ENCODE measurements at places on chromosomes 1 and 21.

- peak; percentile 73 for DNase-seq
Observed at GRCh38 chr1:234315091-234315541, 58.1 kb upstream of the COA6 start.

- no peak for DNase-seq
Observed at GRCh38 chr1:29485096-29485925, 249.0 kb downstream of the PTPRU start.

DNA sequence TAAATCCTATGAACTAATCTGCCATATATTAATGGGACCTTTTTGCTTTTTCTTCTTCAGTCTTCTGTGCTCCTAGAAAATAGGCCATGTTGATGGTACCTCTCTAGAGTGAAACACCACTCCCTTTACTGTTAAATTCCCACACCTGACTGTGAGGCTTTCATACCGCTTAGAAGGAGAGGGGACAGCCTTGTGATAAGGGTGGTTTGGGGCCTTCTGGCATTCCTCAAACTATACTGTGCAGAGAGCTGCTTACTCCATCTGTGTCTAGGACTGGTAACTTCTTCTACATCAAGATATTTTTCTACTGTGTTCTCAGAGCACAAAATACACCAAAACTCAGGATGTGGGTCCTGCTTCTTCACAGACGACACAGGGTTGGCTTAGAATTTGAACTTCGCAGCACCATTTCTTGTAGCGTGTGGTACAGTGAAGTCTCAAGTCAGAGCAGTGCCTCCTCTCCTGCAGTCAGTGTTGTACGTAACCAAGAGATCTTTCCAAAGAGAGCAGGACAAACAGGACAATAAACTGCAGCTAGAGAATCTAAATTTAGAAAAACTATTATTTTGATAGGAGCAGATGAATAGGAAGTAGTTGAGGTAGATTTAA, 43.8 kb downstream of the MACO1 start:
- no peak for DNase-seq

GRCh38 chr1:46532498-46533178, 18.8 kb downstream of the KNCN start:
- peak; percentile 29 for DNase-seq

- no peak for DNase-seq
Observed at GRCh38 chr1:232186931-232187330, 443.0 kb downstream of the SIPA1L2 start.

- DNase-seq = no peak
Observed at GRCh38 chr21:46145840-46146691, 9.3 kb downstream of the FTCD start.

DNA sequence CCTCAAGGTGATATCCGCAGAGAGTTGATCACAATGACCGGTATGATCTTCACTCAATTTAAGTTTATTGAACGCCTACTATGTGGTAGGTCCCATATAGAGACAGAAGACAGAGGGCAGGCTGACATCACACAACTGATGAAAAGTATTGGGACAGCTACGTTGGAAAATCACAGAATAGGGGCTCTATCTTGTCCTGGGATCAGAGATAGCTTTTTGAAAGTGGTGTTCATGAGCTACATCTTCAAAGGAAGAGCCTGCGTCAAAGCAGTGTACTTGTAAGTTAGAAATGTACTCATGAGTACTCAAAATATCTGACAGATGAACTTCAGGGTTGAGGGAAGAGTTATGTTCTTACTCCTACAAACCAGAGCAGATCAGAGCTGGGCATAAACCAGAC, 54.4 kb downstream of the GADD45A start:
- no peak for DNase-seq

- DNase-seq = no peak
Observed at GRCh38 chr21:40381111-40381510, 465.8 kb downstream of the DSCAM start.

- DNase-seq = no peak
Observed at GRCh38 chr1:77652268-77652667, 30.2 kb downstream of the ZZZ3 start.

DNA sequence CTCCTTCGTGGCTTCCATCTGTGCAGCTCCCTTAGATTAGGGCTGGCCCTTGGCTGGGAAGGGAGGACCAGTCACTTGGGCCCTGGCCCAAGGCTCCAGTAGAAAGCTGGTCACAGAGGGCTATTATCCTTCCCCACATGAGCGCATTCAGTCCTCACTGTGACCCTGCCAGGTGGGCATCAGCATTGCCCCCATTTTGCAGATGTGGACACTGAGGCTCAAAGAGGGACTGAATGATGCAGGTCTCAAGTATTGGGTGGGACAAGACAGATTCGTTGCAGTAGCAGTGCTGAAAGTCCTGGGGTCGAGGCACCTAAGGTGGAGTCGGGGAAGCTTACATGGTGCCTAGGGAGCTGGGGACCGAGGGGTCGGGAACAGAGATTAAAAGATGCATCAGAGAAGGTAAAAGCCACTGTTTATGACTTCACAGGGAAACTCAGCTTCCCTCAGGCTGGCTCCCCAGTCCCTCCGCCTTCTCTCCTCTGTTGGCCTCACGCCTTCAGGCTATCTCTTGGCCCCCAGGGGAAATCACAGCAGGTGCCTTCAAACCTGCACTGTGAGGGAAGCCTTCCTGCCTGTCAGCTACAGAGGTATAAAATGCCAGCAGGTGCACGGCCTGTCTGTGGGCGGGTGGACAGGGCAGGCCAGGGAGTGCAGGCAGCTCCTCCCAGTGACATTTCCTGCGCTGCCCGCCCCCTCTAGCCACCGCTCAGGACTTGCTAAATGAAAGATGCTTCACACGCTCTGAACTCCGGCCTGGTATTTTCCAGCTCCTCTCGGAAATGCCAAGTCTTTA, 178.4 kb downstream of the GRIK3 start:
- DNase-seq = no peak

DNA sequence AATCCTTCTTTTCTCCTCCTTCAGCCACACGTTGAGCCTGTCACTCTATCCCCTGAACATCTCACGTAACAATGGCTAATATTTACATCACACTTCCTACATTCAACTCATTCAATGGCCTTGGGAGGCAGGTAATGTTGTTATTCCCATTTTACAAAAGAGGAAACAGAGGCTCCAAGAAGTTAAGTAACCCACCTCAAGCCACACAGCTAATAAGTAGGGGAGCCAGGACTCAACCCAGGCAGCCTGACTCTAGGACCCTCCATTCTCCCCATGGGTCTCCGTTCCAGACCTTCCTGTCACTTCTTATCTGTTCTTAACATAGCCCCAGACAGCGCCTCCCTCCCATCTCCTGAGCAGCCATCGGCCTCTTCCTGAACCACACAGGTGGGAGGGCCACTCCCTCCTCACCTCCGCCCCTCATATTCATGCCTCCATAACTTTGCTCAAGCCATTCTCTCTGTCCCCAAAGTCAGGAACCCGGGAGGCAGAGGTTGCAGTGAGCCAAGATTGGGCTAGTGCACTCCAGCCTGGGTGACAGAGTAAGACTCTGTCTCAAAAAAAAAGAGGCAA, 2.2 kb downstream of the PADI4 start:
- no peak for DNase-seq

- DNase-seq = no peak
Observed at GRCh38 chr1:82116105-82116504, 315.4 kb downstream of the ADGRL2 start.

DNA sequence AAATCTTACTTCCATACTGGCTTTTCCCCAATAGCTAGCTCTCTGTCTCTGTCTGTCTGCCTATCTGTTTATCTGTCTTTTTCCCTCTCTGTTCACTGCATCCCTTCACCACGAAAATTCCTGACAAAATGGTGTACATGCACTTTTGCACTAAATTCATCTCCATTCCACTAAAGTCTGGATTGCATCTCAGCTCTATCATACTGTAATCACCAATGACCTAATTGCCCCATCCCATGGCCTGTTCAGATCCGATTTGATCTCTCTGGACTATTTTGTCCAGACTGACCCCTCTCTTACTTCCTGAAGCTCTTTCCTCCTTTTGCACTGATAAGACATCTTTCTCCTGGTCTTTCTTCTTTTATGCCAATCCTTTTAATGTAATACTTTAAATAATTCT, 112.5 kb upstream of the USH2A start:
- DNase-seq = no peak

- DNase-seq = no peak
Observed at GRCh38 chr1:191913260-191913977, 244.8 kb upstream of the RGS18 start.

GRCh38 chr21:40053007-40053406, 185.8 kb downstream of the PCP4 start:
- no peak for DNase-seq

DNA sequence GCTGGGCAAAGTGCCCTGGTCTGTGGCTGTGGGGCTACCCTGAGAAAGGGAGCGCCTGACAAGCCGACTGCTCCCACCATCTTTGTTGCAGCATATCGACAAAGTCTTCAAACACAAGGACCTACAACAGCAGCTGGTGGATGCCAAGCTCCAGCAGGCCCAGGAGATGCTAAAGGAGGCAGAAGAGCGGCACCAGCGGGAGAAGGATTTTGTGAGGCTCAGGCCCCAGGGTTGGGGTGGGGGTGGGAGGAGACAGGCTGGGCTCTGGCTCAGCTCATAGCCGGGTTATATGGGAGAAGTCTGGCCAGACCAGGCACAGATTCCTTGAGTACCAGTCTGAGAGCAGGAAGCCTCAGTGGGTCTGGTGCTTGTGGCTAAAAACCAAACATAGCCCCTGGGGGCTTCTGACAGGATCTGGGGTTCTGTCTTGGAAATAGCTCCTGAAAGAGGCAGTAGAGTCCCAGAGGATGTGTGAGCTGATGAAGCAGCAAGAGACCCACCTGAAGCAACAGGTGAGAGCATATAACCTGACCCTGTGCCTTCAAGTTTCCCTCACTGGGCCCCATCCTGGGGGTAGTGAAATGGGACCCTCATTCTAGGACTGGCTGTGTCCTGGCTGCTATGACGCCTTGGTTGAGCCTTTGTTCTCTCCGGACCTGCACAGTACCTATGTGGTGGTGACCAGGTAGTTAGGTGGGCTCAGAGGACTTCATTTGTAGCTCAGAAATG, 8.0 kb upstream of the CCDC28B start:
- no peak for DNase-seq

- no peak for DNase-seq
Observed at GRCh38 chr1:56484695-56485094, 94.7 kb downstream of the PLPP3 start.

DNA sequence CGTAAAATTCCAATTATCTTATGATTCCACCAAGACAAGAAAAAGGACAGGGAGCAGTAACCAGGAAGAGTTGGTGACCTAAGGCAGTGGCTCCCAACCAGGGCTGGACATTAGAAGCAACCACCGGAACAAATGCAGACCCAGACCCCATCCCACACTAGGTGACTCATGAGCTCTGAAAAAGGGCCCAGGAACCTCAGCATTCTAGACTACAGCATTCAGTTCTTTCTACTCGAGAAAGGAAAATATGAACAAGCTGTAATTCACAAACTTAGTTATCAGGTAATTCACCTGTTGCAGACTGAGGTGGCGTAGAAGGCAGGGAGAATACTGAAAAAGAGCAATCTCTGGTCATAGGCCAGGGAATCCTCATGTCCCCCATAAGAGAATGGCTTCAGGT, 138.4 kb upstream of the KRTAP19-8 start:
- DNase-seq = no peak

DNA sequence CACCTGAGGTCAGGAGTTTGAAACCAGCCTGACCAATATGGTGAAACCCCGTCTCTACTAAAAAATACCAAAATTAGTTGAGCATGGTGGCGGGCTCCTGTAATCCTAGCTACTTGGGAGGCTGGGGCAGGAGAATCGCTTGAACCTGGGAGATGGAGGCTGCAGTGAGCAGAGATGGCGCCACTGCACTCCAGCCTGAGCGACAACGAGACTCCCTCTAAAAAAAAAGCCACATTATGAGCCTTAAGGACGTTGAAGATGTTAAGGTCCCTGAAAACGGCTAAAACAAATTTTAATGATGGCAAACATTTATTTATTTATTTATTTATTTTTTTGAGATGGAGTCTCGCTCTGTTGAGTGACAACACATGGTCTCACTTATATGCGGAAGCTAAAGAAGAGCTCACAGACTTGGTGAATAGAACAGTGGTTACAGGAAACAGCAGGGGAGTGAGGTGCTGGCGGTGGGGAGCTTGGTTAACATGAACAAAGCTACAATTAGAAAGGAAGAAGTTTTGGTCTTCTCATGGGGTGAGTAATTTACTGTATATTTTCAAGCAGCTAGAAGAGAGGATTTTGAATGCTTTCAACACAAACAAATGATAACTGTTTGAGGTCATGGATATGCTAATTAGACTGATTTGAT, 47.1 kb downstream of the TCP10L start:
- DNase-seq = no peak

DNA sequence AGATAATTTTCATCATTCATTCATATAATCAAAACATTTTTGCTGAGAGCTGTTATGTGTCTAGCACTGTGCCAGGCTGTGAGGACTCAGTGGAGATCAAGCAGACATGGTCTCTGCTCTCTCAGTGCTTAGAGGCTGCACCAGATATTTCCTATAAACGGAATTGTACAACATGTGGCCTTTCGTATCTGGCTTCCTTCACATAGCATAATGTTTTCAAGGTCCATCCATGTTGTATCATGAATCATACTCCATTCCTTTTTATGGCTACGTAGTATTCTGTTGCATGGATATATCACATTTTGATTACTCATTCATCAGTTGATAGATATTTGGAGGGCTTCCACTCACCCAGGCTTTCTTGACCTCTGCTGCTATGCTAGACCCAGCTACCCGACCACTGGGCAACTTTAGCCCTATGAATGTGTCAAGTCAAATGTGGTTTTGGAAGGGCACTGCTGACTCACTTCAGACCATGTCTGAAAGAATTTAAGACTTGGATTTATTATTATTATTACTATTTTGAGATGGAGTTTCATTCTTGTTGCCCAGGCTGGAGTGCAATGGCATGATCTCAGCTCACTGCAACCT, 18.5 kb downstream of the NCF2 start:
- DNase-seq = no peak

DNA sequence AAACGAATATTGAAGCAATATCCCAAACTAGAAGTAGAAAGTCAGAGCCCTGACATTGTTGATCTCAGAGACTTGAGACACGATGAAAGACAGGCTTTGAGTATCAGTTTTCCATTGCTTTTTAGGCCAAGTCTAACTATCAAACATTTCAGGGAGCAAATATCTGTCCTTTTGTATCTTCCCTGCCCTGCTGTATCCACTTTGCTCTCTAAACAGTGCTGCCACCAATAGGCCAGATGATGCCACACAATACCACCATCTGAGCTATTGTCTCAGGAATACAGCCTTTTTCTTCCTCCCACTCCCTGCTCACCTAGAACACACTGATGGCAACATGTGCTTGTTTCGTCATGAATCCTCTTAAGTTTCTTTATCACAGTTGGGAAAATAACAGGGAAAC, 62.6 kb upstream of the SPAG17 start:
- no peak for DNase-seq

GRCh38 chr1:50697440-50698421, 262.3 kb downstream of the FAF1 start:
- no peak for DNase-seq

- DNase-seq = no peak
Observed at GRCh38 chr1:46133781-46134350, 1.4 kb upstream of the PIK3R3 start.

DNA sequence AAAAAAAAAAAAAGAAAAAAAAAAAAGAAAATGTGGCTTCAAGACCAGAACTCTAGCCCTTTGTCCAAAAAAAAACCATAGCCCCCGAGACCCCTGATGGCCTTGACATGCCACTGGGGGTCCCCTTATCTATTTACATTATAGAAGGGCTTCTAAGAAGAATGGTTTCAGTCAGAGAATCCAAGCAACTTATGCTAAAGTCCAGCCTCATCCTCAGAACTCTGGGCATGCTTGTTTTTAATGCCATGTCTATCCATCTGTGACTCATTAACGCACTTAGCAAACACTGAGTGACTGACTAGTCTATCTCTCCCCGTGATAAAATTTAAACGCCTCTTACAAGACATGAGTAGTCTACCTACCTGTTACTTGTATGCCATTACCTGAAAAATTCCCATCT, 29.3 kb downstream of the ERG start:
- no peak for DNase-seq
